PC-9 (cell line): ENCODE measurements at places on chromosomes 12 and 14. TPM values are rescaled to one million over a fixed set of nuclear protein-coding genes. Genes with fewer than 3 reads are reported as not detected.

DNA sequence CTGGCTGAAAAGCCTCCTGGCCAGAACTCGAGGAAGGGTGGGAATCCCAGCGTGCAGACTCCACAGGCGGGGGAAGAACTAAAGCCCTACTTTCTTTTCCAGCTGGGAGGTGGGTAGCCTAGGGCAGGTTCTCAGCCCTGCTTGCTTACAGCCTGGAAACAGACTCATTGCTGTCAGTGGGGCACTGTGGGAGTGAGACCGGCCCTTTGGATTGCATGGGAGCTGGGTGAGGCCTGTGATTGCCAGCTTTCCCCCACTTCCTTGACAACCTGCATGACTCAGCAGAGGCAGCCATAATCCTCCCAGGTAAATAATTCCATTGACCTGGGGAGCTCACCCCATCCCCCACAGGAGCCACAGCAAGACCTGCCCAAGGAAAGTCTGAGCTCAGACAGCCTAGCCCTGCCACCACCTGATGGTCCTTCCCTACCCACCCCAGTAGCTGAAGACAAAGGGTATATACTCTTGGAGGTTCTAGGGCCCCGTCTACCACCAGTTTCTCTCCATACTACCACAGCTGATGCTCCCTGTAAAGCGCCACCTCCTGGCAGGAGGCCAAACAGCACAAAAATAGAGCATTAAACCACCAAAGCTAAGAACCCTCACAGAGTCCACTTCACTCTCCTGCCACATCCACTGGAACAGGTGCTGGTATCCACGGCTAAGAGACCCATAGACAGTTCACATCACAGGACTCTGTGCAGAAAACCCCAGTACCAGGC lies 294.1 kb downstream of the SEC23A start:
- peaks cover 13% of the 10 kb centered on the region for H3K4me1 ChIP-seq
- H3K27ac ChIP-seq = peak overlapping the region; percentile 78
- peak; percentile 77 for DNase-seq
- no peaks in the 10 kb centered on the region for H3K27me3 ChIP-seq
- no peaks in the 10 kb centered on the region for H3K36me3 ChIP-seq

GRCh38 chr12:25433581-25434325 lies 119.3 kb downstream of the LMNTD1 start:
- no peaks in the 10 kb centered on the region for H3K4me1 ChIP-seq

Gene VIPAS39
- total RNA-seq = 46.1 and 54.5 TPM in 2 replicates

DNA sequence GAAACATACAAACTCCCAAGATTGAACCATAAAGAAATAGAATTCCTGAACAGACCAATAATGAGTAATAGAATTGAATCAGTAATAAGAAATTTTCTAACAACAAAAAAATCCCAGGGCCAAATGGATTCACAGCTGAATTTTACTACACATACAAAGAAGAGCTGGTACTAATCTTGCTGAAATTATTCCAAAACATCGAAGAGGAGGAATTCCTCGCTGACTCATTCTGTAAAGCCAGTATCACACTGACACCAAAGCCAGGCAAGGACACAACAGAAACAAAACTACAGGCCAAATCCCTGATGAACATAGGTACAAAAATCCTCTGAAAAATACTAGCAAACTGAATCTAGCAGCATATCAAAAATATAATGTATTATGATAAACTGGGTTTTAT lies 367.8 kb upstream of the CLEC14A start:
- no peak overlapping the region for H3K4me3 ChIP-seq
- no peaks in the 10 kb centered on the region for H3K36me3 ChIP-seq
- no peaks in the 10 kb centered on the region for H3K4me1 ChIP-seq
- no peak for DNase-seq

Gene ACSM4
- total RNA-seq = not detected in 2 replicates

DNA sequence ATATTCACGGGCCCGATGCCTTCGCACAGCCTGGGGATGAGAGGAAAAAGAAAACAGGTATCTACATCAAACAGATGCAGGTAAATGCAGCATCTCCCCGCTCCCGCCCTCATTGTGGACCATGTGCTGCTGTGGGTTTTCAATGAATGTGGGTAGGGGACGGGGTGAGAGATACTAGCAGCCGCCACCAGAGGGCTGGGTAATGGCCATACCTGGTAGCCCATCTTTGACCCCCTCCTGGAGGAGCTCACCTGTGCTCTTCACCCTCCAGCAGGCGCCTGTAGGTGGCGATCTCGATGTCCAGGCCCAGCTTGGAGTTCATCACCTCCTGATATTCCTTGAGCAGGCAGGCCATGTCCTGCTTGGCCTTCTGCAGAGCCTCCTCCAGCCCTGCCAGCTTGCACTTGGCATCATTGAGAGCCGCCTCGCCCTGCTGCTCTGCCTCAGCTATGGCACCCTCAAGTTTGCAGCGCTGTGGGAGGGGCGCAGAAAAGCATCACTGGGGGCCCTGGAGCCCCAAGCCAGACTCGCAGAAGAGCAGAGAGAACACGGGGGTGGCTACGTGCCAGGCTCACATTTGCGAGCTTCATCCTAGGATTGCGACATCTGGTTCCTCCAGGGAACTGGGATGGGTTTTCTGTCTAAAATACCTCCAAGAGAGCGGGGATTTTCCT lies 10.2 kb downstream of the KRT82 start:
- H3K36me3 ChIP-seq = no peaks in the 10 kb centered on the region
- DNase-seq = peak; percentile 72
- no peaks in the 10 kb centered on the region for H3K27me3 ChIP-seq
- peaks cover 9% of the 10 kb centered on the region for H3K4me1 ChIP-seq
- no peak overlapping the region for H3K27ac ChIP-seq

Gene KRT8
- 2,689 and 2,962 TPM in 2 replicates for total RNA-seq

Gene ARF6
- total RNA-seq = 46.8 and 65.3 TPM in 2 replicates

DNA sequence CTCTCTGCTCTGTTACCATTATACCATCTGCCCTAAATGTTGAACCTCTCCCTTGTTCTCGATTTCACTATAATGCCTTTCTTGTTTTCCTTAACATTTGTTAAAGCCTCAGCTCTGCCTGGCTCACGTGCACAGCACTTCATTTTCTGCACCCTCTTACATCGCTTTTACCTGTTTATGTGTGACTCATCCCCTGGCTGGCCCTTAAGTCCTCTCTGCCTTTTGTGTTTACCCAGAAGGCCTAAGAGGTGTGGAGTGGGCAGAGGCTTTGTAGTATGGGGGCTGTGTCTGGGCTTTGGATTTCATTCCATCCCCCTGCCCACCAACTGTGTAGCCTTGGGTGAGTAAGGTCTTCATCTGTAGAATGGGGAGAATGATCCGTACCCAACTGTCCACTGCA lies 36.5 kb downstream of the UBE3B start:
- H3K27ac ChIP-seq = no peak overlapping the region
- H3K27me3 ChIP-seq = no peaks in the 10 kb centered on the region
- no peaks in the 10 kb centered on the region for H3K4me1 ChIP-seq
- H3K4me3 ChIP-seq = no peak overlapping the region
- no peak for DNase-seq

Gene KRR1
- total RNA-seq = 41.6 and 45.9 TPM in 2 replicates

DNA sequence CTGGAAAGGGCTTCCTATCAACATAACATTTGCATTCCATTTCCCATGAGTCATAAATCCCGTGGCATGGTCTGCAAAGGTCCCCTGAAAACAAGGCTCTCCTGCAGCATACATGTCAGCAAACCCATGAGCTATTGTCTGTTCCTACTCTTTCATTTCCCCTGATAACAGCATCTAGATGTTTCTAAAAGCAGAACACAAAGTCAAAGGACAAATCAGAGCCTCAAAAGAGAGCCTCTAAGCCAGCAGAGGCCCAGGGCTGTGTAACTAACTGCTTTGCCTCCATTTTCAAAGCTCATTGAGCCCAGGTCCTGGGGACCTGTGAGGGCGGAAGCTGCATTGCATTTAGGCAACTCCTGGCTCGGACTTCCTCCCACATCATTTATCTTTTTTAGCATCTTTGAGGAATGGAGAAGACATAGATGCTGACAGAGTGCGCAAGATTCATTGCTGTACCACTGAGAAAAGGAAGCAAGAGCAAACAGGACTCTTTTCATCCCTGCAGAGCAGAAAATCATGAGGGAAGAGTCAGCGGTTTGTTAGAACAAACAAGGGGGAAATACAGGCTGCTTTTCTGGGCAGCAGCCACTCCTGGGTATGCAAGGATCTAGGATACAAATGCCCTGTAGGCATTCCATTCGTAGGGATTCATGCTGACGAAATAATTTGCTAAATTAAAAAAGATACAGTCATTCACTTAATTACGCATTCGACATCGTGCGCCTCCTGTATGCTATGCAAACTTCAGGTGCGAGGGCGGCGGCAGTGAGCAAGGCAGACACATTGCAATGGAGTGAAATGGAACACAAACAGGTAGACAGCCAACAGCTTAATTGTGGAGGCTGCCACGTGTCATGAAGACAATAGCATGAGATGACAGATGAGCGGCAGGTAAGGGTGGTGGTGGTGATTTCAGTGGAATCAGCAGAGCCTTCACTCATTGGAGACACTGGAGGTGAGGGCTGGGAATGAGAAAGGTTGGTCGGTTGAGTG lies 131.0 kb downstream of the TMEM132D start:
- no peak for DNase-seq
- H3K27ac ChIP-seq = no peak overlapping the region
- no peaks in the 10 kb centered on the region for H3K36me3 ChIP-seq
- no peak overlapping the region for H3K4me3 ChIP-seq

GRCh38 chr12:53951577-53952334 lies 2.9 kb upstream of the HOXC12 start:
- H3K4me1 ChIP-seq = peaks cover 23% of the 10 kb centered on the region
- H3K36me3 ChIP-seq = no peaks in the 10 kb centered on the region
- H3K4me3 ChIP-seq = no peak overlapping the region
- no peak for DNase-seq
- no peak overlapping the region for H3K27ac ChIP-seq
- H3K27me3 ChIP-seq = no peaks in the 10 kb centered on the region

Gene PTGER2
- 0.15 TPM in 1 of 2 replicates, not detected in the other for total RNA-seq

DNA sequence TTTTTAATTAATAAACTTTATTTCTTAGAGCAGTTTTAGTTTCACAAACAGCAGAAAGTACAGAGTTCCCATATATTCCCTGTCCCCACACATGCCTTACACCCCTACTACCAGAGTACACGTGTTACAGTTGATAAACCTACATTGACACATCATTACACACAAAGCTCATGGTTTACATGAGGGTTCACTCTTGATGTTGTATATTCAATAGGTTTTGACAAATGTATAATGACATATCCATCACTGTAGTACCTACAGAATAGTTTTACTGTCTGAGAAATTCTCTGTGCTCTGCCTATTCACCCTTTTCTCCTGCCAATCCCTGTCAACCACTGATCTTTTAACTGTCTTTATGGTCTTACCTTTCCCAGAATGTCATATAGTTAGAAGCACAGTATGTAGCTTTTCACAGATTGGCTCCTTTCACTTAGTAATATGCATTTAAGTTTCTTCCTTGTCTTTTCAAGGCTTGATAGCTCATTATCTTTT lies 15.1 kb upstream of the CCDC91 start:
- H3K36me3 ChIP-seq = no peaks in the 10 kb centered on the region
- H3K4me1 ChIP-seq = no peaks in the 10 kb centered on the region
- no peak overlapping the region for H3K4me3 ChIP-seq
- H3K27ac ChIP-seq = no peak overlapping the region
- DNase-seq = no peak

DNA sequence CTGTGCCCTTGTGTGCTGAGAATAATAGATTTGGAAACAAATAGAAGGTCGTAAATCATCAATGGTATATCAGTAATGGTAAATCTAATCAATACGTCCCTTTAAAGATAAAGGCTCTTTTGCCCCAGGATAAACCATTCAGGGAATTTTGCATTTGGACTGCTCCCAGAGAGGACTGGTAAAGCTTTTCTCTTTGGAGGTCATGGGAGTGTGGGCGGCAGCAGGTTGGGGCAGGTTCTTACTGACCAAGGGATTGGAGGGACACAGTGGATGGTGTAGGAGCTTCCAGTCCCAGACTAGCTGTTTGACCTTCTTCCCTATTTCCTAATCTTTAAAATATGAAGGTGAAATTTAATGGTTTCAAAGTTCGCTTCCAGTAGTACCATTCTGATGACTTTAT lies 87.8 kb upstream of the NTF3 start:
- H3K27ac ChIP-seq = no peak overlapping the region
- DNase-seq = no peak
- H3K36me3 ChIP-seq = no peaks in the 10 kb centered on the region
- no peaks in the 10 kb centered on the region for H3K4me1 ChIP-seq

DNA sequence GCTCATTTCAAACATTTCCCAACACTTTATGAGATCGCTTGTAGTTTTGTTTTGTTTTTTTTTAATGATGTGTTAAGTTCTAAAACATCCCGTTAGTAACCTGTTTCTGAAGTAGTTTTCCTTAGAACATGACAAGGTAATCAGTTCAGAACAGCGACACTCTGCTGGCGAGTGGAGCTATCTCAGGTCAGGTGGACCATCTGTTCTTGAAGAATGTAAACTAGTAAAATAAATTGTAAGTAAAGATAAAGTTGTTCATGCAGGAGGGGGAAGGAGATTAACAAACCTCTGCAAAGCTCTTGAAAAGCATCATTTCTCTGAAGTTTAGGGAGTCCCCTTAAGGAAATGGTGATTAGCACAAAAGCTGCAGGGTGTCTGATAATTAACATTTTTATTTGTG lies 71.9 kb upstream of the DACT1 start:
- H3K27ac ChIP-seq = no peak overlapping the region
- H3K36me3 ChIP-seq = no peaks in the 10 kb centered on the region
- H3K27me3 ChIP-seq = no peaks in the 10 kb centered on the region
- no peaks in the 10 kb centered on the region for H3K4me1 ChIP-seq
- no peak overlapping the region for H3K4me3 ChIP-seq

DNA sequence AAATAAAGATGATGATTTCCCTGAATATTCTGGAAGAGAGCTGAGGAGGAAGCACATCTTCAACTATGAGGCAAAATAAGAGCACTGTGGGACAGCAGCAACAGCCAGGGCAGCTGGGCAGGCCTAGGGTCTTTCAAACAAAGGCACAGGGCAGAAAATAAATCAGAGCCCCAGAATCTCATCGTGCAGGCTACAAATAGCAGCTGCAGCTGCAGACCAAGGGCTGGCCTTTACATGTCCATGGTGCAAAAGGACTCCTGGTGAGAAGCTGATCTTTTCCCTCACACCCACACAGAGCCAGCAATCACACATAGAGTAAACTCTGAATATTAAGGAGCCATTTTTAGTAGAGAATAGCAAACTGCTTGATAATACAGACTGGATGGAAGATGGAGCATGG lies 13.6 kb upstream of the MYBPC1 start:
- H3K4me1 ChIP-seq = no peaks in the 10 kb centered on the region
- no peaks in the 10 kb centered on the region for H3K36me3 ChIP-seq
- H3K27me3 ChIP-seq = no peaks in the 10 kb centered on the region
- no peak overlapping the region for H3K27ac ChIP-seq
- H3K4me3 ChIP-seq = no peak overlapping the region

- H3K4me3 ChIP-seq = no peak overlapping the region
- H3K27me3 ChIP-seq = no peaks in the 10 kb centered on the region
- peaks cover 9% of the 10 kb centered on the region; the same call in 1 of the 2 replicates for H3K36me3 ChIP-seq
- no peak overlapping the region for H3K27ac ChIP-seq
- H3K4me1 ChIP-seq = peaks cover 55% of the 10 kb centered on the region
These were observed 84.0 kb downstream of the TMCC3 start for GRCh38 chr12:94566345-94566744.

Gene PPP4R4
- not detected in 2 replicates for total RNA-seq

Gene CLEC9A
- not detected in 2 replicates for total RNA-seq

- no peak for DNase-seq
- H3K4me1 ChIP-seq = no peaks in the 10 kb centered on the region
- no peaks in the 10 kb centered on the region for H3K36me3 ChIP-seq
- peaks cover 67% of the 10 kb centered on the region for H3K27me3 ChIP-seq
These were observed 104.3 kb downstream of the FIGNL2 start for GRCh38 chr12:51744235-51744634.
